Mucosa of gallbladder (tissue), 1 donor: ENCODE measurements at places on chromosomes 1 and 21. TPM values are rescaled to one million over a fixed set of nuclear protein-coding genes. Genes with fewer than 3 reads are reported as not detected.

GRCh38 chr1:248421384-248421783 is 18.5 kb downstream of the OR2T1 start:
- DNase-seq = no peak

TXNIP gene
- 446 TPM for total RNA-seq

BNIPL gene
- total RNA-seq = 0.66 TPM

RGSL1 gene
- not detected for total RNA-seq

DNA sequence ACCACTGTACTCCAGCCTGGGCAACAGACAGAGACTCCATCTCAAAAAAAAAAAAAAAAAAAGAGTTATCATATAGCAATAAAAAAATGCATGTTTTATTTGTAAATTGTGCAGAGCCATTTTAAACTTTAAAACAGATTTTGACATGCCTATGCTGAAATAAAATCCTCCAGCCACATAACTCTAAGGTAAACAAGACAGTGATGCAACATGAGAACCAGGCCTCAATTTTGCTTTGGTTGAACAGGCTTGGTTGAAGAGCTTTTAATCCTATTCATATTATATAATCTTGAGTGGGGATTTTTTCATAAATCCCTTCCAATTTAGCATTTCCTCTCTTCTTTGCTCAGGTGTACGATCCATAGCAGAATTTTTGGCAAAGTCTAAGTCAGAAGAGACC is 26.1 kb downstream of the ARMH1 start:
- DNase-seq = no peak

GRCh38 chr1:25773441-25774125 is 26.4 kb upstream of the SELENON start:
- DNase-seq = peak; percentile 74

DNA sequence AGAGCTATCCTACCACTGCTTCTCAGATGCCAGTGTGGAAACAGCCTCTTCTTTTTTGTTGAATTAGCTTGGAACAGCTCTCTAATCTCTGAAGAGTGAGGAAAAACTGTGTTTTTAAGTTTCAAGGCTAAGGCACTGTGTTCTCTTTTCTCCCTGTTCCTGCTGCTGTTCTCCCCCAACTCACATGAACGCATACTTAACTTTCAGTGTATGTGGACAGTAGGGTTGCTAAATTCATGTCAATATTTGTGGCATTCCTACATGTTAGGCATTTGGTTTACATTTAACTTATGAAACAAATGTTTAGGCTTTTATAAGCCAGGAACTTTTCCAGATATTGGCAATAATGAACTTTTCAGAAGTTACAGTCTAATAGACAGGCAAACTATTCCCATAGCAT is 6.8 kb downstream of the BACH1 start:
- no peak for DNase-seq

LCE1A gene
- not detected for total RNA-seq

GRCh38 chr21:16441789-16442188 is 712.0 kb downstream of the USP25 start:
- no peak for DNase-seq

- no peak for DNase-seq
Observed at GRCh38 chr1:210264496-210265380, 32.1 kb downstream of the SERTAD4 start.

GRCh38 chr1:200231787-200232231 is 178.0 kb downstream of the ZNF281 start:
- no peak for DNase-seq

GRCh38 chr1:19260211-19261138 is 8.9 kb downstream of the MRTO4 start:
- DNase-seq = no peak

DNA sequence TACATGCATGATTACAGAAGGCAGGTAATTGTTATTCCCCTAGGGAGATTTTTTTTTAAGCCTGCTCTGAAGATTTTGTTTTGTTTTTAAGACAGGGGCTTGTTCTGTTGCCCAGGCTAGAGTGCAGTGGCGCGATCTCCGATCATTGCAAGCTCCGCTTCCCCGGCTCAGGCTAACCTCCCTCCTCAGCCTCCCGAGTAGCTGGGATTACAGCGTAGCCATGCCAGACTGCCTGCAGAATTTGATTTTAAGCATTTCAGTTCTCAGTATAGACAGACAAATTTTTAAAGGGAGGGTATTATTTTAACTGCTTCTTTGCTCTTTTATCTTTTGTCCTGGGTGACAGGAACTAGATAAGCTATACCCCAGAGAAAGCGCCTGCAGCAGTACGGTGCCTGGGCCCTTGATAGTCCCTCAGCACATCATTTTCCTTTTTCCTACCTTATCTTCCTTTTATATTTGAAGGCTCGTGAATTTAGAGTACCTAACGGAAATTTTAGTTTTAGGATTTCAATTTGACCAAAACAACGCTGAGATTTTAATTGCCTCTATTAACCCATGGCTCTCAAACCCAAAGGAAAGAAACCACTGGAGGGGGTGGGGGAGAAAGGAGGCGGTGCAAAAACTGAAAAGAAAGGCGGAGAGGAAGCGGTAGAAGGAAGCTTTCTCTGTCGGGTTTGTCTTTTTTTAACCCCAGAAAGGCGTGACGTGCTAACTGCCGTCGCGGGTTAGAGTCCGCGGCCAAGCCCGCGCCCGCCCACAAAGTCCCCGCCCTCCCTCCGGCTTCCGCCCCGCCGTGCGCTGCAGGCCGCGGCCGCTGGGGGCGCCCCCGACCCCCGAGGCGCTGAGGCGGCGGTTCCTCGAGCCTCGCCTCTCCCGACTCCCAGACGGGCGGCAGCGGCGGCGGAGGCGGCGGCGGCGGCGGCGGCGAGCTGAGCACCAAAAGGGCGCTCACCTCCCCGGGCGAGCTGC is at the start of gene EEIG2:
TSS of gene EEIG2 (plus strand) at position 886 of the 972 bp plus-strand sequence. CDS start 329 bp downstream, outside the sequence.
- DNase-seq = peak; percentile 91

DNA sequence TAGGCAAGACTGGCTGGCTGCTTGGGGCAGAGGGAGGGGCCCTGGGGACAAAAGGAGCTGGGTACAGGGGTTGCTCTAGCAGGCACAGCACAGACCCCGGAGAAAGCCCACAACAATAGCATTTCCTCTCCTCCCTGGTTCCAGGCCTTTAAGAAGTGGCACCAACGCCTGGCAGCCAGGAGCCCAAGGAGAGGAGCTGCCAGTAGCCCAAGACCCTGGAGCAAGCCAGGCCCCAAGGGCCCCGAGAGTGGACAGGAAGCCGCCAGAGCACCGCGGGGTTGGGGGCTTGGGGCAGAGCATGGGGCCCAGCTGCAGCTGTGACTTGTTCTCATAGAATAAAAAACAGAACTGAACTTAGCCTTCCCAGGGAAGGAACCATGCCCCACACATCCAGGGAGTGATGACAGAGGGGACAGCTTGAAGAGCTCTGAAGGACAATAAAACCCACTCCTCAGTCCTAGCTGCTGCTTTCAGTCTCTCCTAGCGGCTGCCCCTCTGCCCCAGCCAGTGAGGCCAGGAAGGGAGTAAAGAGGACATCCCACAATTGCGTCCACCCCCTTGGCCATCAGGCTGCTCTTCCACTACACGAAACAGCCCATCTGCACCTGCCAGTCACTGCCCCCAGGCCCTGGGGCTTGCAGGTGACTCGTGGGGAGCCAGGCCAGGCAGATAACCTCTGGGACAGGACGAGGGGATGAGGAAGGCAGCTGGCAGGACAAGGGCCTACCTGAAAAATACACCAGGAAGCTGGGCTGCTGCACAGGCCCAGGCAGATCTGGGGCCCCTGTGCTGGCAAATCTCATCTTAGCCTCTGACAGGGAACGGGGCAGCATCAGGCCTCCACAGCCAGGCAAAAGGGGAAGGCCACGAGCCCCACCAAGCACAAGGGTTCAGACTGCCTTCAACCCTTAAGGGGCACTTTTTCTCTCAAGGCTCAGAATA is 16.4 kb downstream of the MTHFR start:
- DNase-seq = no peak

IL19 gene
- not detected for total RNA-seq

DNA sequence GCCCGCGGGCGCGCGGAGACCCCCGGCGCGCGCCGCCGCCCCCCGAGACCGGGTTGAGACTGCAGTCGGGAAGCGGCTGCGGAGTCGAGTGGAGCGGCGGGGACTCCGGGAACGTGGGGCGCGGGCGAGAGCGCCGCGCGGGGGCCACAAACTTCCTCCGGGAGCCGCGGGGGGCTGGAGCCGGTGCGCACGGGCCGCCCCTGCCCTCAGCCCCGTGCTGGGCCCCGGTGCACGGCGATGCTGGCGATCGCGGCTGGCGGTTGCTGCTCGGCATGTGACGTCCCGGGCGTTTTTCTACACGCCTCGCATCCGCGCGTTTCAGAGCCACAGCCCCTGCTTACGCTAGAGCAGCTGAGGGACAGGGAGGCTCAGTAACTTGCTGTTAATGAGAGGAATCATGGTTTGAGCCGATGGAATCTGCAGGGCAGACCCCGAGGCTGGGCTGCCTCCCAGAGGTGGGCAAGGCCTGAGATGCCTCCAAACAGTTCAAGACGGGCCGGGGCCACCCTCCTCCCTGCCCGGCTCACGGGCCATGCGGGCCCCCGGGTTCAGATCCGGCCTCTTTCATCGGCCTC is 520 bp downstream of the TMEM201 start:
- DNase-seq = no peak

- DNase-seq = no peak
Observed at GRCh38 chr1:160346958-160347357, 3.8 kb downstream of the NCSTN start.

DNA sequence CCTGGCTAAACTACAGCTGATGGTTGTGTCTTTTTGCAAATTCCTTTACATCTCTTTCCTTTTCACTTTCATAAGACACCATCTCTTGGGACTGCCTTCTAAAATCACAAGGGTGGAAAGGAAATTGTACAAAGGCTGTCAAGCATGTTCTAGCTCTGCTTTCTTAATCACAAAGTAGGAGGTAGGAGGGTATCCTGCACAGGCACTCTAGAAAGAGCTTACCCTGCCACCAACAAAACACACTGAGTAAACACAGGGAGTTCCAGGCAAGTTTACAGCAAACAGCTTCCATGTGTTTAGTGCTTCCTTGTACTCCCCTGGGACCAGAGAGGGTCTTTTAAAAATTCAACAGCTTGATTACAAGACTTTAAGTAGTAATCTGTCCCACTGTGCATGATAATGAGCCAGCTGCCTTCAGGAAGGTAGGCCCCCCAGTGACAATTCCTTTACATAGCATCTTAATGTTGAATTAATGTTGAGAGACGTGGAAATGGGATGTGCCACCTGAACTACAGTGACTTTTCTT is 2.4 kb downstream of the PLPP3 start:
- no peak for DNase-seq

IFNAR2 gene
- 31.5 TPM for total RNA-seq

GRCh38 chr1:87224201-87224600 is 104.5 kb upstream of the LMO4 start:
- DNase-seq = no peak

SUSD4 gene
- total RNA-seq = 3.4 TPM

DNA sequence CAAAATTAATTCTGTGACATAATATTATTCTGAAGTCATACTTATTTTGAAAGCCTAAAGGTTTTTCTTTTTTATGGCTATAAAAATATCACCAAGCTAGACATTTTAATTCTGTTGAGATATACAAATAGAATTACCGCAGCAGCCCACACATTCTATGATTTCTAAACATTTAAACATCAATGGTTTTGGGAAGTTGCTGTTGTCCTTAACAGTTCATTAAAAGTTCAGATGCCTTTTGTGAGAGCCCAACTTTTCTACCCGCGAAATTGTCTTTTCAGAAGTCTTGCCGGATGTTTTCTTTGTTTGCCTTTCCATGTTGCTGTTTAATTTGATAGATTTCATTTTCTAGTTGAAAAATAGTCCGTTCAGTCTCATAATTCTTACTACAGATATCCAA is 40.5 kb downstream of the CDC14A start:
- no peak for DNase-seq

DNA sequence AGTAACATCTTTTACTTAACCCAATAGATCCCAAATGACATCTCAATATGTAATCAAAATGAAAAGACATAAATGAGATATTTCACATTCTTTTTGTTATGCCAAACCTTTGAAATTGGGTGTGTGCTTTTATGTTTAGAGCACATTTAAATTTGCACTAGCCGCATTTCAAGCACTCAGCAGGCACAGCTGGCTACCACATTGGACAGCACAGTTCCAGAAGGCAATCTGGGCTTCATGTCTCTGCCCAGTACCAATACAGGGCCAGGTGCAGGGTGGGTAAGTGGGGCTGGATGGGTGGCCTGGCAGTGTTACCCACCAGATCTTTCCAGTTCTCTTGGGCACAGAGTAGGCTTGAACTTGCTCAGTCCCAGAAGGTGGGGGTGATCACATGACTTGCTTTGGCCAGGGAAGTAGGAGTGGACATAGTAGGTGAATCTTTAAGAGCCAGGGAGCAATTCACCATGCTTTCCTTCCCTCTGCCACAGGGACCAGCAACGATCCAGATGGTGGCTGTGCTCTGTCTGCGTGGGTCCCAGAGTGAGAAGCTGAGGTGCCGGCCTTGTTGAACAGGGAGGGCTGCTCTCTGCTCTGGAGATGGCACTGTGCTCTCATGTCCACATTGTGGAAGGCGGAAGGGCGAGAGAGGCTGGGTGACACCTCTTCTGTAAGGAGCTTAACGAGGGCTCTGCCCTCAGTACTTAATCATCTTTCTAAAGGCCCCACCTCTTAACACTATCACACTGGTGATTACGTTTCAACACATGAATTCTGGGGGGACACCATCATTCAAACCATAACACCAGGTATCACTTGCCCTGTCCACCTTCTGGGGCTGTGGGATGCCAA is 261.4 kb downstream of the GRIK3 start:
- no peak for DNase-seq

DUSP23 gene
- total RNA-seq = 44.0 TPM

- DNase-seq = peak; percentile 44
Observed at GRCh38 chr1:154791292-154792166, 78.6 kb downstream of the KCNN3 start.

KCNJ15 gene
- total RNA-seq = 158 TPM
